ENCODE measurements at places on chromosomes 16 and 17.

- no peak for DNase-seq
These were observed 12.5 kb downstream of the TOM1L2 start for GRCh38 chr17:17959520-17960361.

- DNase-seq: no peak
These were observed 25.7 kb upstream of the FA2H start for GRCh38 chr16:74800216-74800871.

DNA sequence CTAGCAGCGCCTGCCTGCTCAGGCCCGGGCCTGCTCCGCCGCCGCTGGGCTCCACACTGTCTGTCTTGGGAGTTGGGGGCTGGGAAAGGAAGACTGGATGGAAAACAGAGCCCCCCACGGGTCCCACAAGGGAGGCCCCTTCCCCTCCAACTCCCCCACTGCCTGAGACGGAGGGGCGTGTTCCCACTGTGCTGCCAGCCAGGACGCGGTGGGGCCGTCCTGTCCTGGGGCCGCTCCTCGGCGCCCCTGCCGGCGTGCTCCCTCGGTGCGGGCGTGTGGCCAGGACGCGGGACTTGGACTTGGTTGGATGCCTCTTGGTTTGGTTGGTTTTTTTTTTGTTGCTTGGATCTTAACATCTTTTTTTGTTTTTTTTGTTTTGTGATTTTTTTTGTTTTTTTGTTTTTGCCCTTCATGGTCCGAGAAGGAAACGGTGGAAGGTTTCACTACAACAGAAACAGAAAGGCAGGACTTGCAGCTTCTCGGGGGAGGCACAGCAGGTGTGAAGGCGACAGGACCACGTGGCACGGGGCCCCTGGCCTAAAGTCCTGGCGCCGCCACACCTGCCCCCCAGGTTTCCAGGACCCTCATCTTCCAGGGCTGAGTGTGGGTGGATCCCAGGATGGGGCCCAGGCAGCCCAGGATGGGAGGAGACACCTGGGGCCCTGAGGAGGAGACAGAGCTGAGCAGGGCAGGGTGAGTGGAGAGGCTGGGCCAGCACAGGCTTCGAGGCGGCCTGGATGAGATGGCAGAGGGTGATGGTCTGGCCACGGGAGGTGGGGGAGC is 16.0 kb downstream of the ENGASE start:
- no peak for DNase-seq

DNA sequence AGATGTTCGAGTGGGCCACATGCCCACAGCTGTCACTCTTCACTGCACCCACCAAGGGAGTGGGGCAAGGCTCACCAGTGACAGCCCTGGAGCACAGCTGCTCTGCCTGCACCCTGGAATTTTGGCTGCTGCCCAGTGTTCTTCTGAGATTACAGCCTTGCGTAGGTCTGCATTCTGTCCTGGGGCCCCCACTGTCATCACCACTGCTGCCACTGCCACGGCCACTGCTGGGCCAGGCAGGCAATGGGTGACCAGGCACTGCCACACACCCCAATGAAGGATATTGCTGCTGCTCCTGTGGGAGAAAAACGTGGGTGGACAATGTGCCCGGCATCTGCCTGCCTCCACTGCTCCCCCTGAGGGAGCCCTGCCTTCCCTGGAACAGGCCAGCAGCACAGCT is 1717.0 kb downstream of the TP53TG3F start:
- DNase-seq: no peak

DNA sequence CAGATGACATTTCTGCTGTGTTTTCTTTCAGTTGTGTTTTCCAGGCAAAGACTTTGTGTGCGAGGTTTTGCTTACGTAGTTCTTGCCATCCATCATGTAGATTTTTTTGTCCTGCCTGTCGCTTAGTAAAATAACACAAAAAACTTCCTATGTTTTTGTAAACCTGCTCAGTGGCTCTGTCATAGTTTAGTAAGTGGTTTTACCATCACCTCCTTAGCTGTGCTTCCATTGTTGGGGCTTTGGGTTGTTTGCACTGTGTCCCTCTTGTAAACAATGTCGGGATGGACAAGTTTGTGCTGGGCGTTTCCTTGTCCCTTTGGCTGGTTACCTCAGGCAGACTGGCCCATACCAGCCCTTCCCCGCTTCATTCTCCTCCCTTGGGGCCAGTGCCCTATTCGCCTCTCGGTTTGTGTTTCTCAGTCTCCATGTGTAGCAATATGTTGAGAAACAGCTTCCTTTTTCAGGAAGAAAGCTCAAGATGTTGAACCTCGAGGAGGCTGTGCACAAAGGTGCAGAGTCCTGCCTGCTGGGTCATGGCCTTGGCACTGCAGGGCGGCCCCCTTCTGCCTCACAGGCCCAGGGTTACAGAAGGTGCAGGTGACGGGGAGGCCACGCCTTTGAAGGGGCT is 74.6 kb downstream of the KSR1 start:
- no peak for DNase-seq

DNA sequence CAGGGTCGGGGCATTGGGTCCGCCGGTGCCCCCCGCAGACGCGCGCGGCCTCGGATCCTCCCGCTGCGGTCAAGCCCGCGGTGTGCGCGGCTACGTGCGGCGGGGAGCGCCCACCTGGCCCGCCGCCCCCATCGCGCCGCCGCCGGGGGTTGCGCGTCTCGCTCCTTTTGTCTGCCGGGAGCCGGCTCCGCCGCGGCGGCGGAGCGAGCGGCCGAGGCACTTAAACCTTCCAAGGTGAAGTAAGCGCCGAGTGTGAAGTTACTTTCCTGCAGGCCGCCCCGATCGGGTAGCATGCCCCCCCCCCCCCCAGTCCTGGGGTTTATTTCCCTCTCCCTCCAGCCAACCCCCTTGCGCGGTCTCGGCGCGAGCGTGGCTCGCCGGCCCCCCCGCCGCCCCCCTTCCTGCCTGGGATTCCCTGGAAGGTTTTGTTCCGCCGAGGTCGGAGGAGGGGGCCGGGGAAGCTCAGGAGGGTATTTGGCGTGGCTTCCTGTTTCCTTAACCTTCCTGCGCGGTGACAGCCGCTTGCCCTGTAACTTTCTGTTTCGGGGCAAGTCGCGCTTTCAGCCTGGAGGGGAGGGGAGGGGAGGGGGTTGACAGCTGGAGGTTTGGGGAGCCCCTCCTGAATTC is 56.6 kb upstream of the GSE1 start:
- DNase-seq: no peak

GRCh38 chr17:43213545-43213944 is 1.9 kb downstream of the TMEM106A start:
- no peak for DNase-seq

DNA sequence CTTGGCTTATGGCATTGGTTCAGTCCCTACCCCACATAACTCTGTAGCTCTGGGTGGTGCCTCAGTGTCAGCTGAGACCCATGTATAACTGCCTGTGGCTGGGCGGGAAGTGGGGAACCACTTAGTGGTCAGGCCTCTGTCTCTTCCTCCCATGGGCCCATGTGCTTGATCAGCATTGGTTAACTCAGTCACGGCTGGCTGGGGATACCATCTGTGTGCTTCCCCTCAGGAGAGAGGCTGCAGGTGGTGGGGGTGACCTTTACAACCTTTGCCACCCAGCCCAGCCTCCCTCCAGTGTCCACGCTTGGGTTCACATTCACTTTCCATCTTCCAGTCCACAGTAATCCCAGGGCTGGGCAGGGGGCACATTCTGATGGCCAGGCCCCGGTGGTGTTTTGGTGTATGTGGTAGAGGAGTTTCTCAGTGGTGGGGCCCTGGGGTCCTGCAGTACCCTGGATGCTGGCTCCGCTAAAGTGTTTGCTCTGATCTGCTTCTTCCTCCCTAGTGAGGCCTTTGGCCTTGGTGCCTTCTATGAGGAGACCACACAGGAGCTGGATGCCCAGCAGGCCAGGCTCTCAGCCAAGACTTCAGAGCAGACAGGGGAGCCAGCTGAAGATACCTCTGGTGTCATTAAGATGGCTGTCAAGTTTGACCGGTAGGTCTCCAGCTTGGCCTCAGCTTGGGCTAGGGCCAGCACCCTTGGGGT is 10.2 kb upstream of the NFATC3 start:
- DNase-seq: no peak

DNA sequence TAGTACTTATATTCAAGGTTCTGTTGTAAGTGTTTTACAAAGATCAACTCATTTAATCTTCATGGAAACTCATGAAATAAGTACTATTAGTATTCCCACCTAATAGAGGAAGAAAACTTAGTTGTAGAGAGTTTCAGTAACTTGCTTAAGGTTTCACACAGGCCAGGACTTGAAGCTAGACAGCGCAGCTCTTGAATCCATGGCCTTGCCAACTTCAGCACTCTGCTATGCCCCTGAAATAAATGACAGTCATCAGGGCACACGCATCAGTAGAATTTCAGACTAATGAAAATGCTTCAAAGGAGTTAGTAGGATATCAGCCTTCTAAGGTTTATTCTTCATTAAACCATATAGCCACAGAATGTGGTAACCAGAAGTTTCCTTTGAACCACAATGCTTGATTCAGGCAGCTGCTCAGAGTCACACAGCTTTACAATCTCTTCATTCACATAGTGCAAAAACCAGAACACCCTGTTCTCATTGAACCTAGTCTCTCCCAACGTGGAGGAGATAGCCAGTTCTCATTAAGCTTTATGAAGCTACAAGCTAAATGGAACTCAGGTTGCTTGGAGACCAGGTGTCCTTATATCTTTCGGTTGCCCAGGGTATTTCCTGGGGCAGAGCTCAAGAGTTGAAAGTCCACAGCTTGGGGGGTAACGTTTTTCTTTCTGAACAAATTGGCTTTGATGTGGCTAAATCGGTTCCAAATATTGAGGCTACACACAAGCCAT is 39.7 kb downstream of the KCNJ2 start:
- no peak for DNase-seq

DNA sequence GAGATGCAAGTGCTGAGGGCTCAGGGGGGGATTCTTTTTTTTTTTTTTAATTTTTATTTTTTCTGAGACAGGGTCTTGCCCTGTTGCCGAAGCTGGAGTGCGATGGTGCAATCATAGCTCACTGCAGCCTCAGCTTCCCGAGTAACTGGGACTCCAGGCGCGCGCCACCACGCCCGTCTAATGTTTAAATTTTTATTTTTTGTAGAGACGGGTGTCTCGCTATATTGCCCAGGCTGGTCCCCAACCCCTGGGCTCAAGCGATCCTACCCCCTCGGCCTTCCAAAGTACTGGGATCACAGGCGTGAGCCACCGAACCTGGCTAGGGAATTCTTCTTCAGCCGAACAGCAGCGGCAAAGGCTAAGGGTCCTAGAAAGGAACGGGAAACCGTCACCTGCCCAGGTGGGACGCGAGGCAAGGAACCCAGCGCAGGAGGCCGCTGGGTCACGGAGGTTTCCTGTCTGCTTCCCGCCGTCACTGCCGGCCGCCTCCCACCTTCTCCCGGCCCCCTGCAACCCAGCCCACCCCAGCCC is 13.3 kb upstream of the OR1F1 start:
- DNase-seq: no peak

- no peak for DNase-seq
These were observed 5.7 kb upstream of the TMEM100 start for GRCh38 chr17:55728361-55728760.

DNA sequence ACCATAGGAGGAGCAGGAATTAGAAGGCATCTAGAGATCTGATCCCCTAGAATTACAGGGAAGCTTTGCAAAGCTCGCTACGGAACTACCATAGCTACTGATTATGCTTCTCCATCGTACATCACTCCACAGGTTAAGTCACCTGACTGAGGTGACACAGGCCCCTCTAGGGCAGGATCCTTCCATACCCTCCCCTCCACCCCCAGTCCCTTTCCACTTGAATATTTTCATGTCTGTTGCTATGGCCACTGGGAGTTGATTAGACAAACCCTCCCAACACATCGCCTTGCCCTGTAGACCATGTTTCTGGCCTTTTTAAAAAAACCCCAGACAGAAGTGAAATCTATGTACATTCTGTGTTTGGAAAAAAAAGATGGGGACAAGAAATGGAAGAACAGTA is 287.1 kb downstream of the SOX9 start:
- no peak for DNase-seq

DNA sequence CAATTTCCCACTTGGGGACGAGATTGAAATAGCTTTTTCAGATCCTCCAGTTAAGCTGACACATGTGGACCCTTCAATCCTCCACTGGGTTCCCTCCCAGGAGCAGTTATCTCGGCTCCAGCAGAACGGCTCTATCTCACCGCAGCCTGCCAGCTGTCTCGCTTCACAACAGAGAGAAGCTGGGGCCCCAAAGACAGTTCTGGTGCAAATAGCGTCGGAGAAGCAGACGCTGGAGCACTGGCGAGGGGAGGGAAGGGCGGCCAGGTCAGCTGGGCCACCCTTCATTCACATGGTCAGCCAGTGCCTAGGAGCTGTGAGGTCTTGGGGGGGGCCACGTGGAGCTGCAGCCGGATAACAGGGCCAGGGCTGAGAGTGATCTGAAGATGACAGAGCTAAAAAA is 141.3 kb upstream of the SDK2 start:
- DNase-seq: no peak

- DNase-seq: no peak
These were observed 4.5 kb upstream of the CA4 start for GRCh38 chr17:60145006-60145935.

Measured in activated naive CD4-positive, alpha-beta T cell (primary cell).